ENCODE measurements at places on chromosomes 4 and X.

GRCh38 chr4:185837415-185838103, 25.6 kb upstream of the SORBS2 start:
- no peak for DNase-seq

- no peak for DNase-seq
Observed at GRCh38 chr4:170497689-170498088, 407.9 kb upstream of the AADAT start.

GRCh38 chrX:40010550-40011321, 87.0 kb downstream of the BCOR start:
- no peak for DNase-seq

DNA sequence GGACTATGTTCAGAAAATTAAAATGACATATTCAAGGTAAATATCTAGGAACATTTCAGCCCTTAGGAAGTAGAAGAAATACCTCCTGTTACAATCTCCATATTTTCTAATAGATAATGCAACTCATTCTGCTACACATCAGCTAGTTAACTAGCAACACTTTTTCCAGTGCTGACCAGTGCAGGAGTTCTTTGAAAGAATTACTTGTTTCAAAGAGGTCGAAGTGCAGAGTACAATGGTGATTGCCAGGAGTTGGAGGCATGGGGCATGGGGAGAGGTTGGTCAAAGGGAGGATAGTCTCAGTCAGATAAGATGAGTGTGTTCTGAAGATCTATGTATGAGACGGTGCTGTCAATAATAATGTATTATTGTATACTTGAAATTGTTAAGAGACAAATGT, 53.1 kb downstream of the MTNR1A start:
- no peak for DNase-seq

- no peak for DNase-seq
Observed at GRCh38 chrX:37302569-37302968, 46.6 kb upstream of the PRRG1 start.

DNA sequence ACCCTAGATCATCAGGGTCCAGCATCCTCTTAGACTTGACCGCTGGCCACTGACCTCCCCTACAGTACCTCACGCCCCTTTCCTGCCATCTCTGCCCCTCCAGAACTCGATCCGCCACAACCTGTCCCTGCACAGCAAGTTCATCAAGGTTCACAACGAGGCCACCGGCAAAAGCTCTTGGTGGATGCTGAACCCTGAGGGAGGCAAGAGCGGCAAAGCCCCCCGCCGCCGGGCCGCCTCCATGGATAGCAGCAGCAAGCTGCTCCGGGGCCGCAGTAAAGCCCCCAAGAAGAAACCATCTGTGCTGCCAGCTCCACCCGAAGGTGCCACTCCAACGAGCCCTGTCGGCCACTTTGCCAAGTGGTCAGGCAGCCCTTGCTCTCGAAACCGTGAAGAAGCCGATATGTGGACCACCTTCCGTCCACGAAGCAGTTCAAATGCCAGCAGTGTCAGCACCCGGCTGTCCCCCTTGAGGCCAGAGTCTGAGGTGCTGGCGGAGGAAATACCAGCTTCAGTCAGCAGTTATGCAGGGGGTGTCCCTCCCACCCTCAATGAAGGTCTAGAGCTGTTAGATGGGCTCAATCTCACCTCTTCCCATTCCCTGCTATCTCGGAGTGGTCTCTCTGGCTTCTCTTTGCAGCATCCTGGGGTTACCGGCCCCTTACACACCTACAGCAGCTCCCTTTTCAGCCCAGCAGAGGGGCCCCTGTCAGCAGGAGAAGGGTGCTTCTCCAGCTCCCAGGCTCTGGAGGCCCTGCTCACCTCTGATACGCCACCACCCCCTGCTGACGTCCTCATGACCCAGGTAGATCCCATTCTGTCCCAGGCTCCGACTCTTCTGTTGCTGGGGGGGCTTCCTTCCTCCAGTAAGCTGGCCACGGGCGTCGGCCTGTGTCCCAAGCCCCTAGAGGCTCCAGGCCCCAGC, 5.2 kb downstream of the FOXO4 start:
- no peak for DNase-seq

DNA sequence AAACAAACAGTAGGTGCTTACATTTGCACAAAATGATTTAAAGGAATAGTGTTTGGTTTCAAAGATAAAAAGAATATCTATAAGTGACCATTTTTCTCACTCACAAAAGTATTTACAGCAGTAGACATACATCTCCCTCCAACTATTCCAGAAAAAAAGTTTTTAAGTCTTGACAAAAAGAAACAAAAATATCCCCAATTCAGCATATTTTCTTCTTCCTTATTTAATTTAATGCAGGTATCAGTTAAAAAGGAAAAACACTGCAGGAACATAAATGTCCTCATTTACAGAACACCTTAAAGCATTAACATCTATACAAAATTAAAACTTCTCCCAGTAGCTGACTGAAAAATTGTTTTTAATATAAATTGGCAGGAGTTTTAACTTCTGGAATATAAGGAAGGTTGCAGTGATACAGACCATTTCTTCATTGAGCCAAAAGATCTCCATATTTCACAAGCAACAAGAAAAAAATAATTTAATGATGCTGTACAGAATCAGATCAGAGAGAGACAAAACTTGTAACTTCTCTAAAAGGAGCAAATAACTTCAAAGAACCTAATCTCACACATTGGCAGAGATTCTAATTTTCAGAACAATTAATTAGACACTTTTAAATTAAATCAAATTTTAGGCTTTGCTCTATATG, 4.3 kb downstream of the MAB21L2 start:
- no peak for DNase-seq

DNA sequence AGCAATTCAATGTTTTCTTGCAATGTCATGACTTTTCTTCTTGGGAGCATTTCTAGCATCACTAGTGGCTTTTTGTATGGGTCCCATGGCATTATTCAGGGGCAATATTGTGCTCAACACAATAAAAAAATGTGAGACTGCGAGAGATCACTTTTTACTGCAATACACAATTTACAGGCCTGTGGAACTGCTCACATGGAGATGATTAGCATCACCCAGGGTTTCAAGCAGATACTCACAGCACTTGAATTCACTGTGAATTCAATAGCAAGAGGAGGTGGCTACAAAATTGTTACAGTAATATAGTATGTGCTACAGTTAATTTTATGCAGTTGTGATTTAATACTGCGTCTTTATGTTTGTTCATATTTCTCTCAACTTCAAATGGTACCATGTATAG, 50.4 kb downstream of the TBC1D19 start:
- DNase-seq = no peak

- DNase-seq = no peak
Observed at GRCh38 chrX:2817036-2817435, 11.7 kb upstream of the GYG2 start.

DNA sequence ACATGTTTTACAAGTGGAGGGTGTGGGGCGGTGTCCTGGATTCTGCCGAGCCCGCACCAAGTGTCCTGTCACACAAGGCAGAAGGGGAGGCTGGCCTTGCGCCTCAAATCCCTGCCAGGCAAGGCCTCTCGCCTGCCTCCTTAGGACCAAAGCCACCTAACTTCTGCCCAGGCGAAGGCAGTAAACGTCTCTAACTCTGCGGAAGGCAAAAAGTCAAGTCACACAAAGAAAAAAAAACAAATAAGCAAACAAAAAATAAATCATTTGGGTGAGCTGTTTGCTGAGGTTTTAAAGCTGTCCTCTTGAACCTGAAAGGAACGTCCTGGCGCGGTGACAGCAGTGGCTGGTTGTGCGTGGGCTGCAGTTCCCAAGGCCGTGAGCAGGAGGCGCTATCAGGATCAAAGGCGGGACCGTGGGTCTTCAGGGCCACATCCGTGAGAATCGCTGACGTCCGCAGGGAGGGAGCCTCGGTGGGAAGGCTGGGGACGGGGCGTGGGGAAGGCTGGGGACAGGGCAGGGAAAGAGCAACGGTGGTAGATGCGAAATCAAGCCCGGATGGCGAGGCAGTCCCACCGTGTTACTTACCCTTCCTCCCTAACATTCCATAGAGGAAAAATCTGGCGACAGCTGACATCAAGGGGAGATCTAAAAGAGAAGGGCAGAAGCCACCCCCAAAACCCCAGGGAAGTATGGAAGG, 99.1 kb downstream of the TRAPPC11 start:
- DNase-seq = no peak

GRCh38 chrX:19735244-19735643, 152.2 kb downstream of the SH3KBP1 start:
- DNase-seq = no peak

DNA sequence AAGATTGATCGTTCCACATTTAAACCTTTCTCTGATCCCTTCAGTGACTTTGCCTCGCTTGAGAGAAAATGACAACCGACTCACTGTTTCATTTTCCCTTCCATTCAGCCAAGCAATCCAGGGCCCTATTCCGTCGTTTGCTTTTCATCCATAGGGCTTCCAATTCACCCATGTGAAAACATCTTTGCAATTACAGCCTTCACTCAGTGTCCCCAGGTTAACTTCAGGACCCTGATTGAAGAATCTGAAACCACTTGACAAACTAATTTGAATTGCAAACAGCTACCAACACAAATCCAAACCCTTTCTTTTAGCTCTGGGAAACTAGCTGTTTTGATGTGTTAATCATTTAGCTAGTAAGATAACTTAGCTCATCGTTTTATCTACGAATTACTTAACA, 120.2 kb upstream of the FAM9C start:
- DNase-seq = no peak

GRCh38 chrX:55839485-55839884, 121.9 kb downstream of the RRAGB start:
- DNase-seq = no peak

GRCh38 chr4:35511851-35512250, 732.5 kb downstream of the ARAP2 start:
- DNase-seq = no peak

DNA sequence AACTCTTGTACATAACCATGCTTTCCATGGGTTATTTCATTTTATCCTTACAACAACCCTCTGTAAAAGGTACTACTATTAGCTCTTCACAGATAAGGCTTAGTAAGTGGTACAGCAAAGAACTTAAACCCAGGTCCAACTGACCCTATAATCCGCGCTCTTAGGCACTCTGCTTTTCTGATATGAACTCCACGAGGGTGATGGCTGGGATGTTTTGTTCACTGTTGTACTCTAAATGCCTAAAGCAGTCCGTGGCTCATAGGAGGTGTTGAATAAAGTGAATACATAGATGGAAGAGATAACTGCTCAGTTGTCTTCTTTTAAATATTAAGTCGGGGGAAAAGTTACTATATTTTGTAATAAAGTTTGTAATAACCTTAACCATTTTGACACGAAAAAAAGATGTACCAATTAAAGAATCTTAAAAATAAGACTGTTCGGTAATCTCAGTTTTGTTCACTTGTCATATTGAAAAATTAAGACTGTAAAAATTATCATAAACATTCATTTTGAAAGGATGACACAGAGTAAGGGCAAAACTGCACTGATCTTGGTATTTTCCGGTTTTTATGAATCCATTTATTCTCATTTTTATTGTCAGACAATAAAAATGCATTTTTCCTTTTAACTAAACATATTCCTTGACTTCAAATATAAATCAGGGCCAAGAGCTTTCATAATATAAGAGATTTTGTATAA, 166.5 kb downstream of the FBXW7 start:
- no peak for DNase-seq

DNA sequence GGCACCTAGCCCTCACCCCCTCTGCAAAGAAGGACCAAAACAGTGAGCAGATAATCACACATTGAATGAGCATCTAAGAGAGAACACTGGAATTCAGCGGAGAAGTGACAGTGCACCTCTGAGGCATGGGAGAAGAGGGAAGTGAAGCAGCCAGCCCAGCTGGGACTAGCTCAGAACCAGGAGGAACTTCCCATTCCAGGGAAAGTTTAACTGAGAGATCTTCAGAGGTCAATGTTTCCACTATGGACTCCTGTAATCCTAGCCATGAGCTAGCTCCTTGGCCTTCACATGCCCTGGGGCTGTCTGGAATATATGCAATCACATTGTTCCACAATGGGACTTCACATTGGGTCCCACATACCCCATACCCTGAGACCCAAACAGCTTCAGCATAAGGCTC, 24.4 kb downstream of the TLR6 start:
- DNase-seq = no peak

DNA sequence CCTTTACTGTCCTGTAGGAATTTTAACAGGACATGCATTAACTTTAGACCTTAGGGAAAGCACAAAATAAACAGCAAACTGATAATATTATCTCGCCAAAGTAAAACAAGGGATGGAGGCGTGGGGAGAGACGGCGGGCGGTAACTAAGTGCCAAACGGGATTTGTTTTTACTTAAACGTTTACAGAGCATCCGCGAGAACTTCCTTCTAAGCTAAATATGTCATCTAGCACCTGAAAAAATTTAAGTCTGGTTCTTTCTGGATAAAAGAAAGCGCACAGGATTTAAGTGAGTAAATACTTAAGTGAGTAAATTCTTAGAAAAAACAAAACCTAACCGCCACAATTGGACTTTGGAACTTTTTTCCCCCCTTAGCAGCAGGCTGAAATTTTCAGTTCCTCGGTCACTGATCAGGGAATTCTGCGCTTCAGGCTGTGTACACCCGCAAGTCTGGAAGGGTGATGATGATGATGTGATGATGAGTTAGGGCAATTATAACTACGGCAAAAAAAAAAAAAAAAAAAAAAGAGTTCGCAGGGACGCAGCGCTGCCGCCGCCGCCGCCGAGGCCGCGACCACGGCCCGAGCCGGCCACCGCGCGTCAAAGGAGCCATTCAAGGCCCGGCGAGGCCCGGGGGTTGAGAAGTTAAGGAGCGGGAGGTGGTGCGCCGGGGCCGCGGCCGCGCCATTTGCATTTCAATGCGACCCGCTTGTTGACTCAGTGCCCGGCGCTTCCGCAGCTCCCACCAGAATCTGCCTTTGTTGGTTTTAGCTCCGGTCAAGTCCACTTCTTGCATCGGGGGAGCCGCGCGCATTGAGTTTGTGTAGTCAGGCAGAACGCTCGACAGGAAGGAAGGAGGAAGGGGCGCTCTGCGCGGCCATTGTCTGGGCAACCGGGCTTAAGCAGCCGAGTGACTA, 108.8 kb downstream of the SPRY1 start:
- peak; percentile 24 for DNase-seq

DNA sequence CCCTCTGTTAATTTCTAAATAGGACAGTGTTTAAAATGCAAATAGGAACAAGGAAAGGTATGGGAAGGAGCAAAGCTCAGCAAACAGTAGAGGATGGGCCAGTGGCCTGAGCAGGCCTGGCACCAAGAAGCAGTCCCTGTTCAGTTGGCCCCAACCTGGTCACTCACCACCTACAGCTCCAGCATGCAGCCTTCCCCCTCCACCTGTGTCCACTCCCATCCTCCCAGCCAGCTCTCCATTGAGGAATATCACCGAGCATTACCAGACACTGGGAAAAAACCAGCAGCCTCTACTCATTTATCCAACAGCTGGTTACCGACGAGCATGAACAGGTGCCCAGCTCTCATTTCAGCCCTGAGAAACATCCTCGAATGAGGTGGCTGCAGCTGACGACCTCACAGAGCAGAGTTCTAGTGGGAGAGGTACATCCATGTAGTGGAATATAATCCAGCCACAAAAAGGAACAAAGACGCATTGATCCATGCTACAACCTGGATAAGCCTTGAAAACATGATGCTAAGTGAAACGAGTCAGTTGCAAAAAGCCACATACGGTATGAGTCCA, 25.6 kb downstream of the CD99L2 start:
- no peak for DNase-seq

GRCh38 chr4:142203505-142203904, 567.1 kb downstream of the IL15 start:
- DNase-seq = no peak
